Neural progenitor cell (in vitro differentiated cells): ENCODE measurements at places on chromosomes 2 and 18. TPM values are rescaled to one million over a fixed set of nuclear protein-coding genes. Genes with fewer than 3 reads are reported as not detected.
A peak's percentile ranks its signal among the peaks of the same experiment; 100 is the strongest.

DNA sequence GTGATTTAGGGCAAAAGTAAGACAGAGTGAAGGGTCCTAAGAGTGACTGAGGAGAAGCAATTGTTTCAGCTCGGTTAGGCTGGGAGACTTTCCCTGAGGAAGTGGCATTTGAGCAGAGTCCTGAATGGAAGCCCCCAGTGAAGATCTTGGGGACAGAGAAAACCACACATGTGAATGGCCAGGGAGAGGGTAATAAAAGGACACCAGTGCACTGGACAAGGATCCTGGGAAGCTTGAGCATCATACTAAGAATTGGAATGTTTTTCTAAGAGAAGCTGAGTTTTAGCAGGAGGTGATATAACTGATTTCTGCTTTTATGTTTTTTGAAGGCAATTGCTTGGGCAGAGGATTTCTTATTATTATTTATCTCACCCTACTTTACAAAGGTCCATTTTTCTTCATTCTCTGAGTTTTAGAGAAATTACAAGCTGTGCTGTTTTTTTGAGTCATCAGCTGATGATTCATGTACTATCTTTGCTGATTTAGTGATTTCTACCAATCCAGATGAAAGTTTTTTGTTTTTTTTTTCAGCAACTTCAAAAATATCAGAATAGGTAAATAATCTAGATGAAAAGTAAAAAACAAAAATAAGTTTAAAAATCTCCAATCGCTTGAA lies 43.5 kb downstream of the MFSD6 start:
- DNase-seq, result no peak

GRCh38 chr2:101253703-101254450 lies 1.2 kb downstream of the CNOT11 start:
- DNase-seq, result peak; percentile 7

STPG4 gene
- not detected in 2 replicates for total RNA-seq

KLF11 gene
- 9.6 and 9.7 TPM in 2 replicates for total RNA-seq

CD207 gene
- not detected in 2 replicates for total RNA-seq
